Hindlimb muscle (tissue), 1 donor: ENCODE measurements at places on chromosomes 6 and 20. TPM values are rescaled to one million over a fixed set of nuclear protein-coding genes. Genes with fewer than 3 reads are reported as not detected.

DNA sequence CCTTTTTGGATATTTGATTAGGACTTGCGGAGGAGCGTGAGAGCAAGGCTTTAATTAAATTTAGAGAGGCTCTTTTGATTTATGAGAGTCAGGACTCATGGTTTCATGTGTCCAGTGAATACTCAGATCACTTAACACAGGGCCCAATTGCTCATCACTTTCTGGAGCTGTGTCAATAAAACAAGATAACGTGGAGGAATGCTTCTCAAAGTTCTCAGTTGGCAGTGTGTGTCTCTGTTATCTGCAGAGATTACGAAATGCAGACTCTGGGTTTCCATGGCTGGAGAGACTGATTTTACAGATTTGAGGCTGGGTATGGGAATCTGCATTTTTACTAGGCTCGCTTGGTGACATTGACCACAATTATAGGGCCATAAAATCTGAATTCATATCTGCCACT lies 335.8 kb upstream of the FLRT3 start:
- no peak for DNase-seq

GRCh38 chr6:118581489-118581959 lies 33.4 kb downstream of the PLN start:
- no peak for DNase-seq

PLEKHG1 gene
- 15.6 TPM for polyA plus RNA-seq

DNA sequence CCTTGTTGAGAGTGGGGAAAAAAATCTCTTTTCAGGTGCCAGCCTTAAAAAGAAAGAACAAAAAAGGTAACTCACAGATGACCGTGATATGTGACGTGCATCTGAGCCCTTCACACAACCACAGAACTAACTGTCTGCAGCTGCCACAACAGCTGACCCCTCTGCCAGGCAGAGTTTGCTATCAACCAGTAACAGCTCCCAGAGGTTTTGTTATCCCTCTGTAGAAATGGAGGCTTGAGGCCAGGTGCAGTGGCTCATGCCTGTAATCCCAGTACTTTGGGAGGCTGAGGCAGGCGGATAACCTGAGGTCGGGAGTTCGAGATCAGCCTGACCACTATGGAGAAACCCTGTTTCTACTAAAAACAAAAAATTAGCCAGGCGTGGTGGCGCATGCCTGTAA lies 42.8 kb downstream of the SLC52A3 start:
- DNase-seq = no peak

COL21A1 gene
- polyA plus RNA-seq = 103 TPM

DNA sequence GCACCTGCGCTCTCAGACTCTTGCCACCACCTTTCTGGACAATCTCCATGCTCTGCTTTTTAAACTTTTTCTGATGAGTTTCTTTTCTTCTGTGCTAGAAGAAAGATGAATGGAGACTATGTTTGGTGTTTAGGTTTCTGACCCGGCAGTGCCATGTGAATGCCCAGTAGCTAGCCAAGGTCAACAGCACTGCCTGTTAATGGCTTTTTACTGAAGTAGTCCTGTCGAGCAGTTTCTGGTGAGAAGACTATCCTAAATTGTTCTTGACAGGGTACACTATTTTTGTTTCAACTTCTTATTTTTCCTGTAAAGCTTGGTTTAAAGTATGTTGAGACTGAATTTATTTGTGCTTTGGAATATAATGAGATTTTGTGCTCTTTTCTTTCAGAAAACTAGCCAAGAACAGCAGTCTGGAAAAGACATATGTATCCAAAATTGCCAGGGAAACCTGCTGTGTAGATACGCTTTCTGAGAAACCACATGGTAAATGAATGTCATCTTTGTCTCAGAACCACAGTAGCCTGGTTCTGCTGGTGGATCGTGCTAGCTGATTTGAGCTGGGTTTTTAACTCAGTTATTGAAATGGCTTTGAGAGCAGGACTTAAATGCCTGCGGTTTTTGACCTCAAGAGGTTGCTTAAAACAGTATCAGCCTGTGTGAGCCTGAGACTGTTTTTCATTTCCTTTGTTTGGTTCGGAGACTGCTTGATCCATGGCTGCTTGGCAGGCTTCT lies 48.1 kb downstream of the KCNS1 start:
- DNase-seq = peak; percentile 46

DNA sequence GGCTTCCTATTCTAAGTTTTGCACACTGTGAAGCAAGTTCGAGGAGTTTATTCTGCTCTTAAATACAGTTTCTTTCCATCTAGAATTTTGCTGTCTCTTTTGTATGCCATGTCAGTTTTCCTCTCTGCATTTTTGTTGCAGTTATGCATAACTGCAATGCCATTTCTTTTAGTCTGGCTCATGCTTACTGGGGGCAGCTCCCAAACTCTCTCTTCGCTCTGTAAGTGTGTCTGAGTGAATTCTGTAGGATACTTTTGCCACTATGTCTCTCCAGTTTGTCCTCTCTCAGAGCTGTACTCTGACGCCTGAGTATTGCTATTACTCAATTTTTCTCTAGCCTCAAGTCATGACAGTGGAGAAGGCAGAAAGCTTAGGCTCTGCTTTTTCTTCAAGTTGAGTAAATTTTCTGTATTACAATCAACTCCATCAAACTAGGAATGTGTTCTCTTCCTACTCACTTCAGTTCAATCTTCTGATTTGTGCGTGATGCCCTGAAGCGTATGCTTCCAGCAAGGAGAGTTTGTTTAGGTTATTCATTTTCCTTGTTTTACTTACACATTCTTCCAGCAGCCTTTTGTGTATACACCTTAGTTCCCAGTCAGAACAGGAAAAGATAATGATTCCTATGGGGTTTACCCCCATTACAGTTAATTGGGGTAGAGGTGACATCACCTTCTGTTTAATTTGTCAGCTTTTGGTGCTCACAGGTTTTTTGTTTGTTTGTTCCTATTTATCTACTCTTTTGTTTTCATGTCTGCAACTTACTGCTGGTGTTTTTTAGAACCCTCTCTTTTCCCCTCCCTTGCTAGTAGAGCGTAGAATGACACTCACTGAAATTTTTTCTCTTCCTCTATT lies 430.9 kb downstream of the BCKDHB start:
- DNase-seq = no peak

- DNase-seq = peak; percentile 4
Measured at GRCh38 chr6:88538130-88538706, 372.1 kb upstream of the CNR1 start.

CLPSL1 gene
- not detected for polyA plus RNA-seq

- DNase-seq = no peak
Measured at GRCh38 chr6:96235927-96236326, 220.2 kb downstream of the FUT9 start.
